NCI-H1694 (cell line): ENCODE measurements at places on chromosomes 3 and 15.

DNA sequence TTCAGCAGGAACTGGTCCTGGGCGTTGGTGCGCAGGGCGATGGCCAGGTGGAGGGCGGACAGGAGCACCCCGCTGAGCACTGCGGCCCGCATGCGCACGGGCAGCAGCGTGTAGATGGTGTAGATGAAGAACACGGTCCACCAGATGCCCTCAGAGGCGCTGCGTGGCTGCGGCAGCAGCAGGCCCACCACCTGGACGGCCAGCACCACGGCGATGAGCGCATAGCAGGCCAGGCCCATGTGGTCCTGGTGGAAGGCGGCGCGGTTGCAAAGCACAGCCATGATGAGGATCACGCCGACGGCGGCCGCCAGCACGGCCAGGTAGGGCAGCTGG is 1.5 kb downstream of the ADCY5 start:
- no peak for DNase-seq

DNA sequence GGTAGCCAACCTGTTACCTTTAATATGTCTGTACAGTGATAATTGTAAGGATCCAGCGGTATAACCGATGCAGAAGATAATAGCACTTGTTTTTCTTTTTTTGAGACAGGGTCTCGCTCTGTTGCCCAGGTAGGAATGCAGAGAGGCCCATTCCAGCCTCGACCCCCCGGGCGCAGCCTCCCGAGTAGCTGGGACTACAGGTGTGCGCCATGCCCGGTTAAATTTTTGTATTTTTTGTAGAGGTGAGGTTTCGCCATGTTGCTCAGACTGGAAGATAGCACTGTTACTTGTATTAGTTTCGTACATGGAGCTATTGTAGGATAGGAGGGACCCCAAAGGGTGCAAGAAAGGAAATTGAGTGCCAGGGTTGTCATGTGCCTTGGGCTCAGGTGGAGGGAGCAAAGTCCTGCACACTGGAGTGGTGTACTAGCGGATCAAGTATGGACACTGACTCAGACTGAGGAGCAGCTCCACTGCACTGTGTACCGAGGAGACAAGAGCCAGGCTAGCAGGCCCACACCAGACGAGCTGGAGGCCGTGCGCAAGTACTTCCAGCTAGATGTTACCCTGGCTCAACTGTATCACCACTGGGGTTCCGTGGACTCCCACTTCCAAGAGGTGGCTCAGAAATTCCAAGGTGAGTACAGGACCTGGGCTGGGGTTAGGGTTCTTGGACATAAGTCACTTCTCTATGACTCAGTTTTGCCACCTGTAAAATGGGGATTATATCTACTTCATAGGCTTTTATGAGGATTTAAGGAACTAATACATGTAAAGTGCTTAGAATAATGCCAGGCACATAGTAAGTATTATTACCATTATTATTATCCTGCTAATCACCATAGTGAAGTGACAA is 1.0 kb downstream of the OGG1 start:
- no peak for DNase-seq

DNA sequence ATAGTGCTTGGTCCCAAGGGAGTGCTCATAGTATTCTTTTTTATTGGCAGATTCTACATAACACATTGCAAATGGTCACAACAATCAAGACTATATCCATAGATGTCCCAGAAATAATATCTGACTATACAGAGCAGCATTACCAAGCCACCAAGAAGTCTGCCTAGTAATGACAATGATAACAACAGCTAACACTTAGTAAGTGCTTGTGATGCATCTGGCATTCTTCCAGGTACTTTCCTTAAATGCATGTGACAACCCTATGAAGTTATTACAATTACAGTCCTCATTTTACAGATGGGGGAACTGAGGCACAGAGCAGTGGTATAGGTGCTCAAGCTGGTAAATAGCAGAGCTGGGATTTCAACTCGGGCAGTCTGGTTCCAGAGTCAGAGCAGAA is 49.6 kb upstream of the ICE2 start:
- DNase-seq, result no peak

DNA sequence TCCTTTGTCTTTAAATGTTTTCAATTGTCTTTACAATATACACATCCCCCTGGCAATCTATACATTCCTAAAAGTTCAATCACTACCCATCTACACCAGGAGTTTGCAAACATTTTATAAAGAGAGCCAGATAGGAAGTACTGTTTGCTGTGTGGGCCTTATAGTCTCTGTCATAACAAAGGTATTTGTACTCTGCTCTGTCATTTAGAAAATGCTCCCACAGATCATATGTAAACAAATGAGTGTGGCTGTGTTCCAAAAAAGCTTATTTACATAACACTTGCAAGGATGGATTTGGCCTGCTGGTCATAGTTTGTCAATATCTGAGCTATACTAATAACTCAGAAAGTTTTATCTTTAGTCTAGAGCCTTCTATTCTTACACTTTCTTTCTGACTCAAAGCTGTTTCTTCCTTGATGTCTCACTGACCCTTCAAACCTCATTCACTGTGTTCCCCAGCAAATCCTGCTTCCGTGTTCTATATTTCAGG is 511.9 kb downstream of the GBE1 start:
- DNase-seq, result no peak

GRCh38 chr3:141529256-141529655 is 42.4 kb downstream of the RASA2 start:
- no peak for DNase-seq

DNA sequence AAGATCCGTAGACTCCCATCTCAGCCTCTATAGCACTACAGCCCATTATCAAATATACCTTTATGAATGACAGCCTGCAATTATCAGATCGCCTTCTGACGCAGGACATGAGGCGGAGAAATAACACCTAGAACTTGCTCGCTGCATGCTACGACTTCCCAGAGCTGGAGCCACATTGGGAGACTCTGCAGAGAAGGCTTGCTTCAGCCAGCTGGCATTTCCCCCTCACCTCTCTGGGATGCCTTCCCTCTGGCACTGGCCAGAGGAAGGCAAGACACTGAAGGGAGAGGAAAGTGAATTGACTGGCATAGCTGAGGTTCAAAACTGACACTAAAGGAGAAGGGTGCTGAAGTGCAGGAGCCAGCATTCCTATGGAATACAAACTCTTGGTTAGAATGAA is 131.7 kb downstream of the GABRB3 start:
- no peak for DNase-seq

DNA sequence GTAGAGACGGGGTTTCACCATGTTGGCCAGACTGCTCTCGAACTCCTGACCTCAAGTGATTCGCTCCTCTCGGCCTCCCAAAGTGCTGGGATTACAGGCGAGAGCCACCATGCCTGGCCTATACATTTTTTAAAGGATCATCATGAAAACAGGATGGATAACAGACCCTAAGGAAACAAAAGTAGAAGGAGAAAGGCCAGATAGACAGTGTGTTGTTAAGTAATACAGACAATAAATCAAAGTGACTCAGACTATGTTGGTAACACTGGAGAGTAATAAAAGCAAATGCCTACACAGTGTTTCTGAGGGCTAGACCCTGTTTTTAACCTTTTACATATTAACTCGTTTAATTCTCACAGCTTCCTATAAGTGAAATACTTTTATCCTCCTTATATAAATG is 133.8 kb upstream of the MCTP2 start:
- DNase-seq, result no peak

- no peak for DNase-seq
Observed at GRCh38 chr3:57758686-57759085, 2.6 kb downstream of the SLMAP start.

DNA sequence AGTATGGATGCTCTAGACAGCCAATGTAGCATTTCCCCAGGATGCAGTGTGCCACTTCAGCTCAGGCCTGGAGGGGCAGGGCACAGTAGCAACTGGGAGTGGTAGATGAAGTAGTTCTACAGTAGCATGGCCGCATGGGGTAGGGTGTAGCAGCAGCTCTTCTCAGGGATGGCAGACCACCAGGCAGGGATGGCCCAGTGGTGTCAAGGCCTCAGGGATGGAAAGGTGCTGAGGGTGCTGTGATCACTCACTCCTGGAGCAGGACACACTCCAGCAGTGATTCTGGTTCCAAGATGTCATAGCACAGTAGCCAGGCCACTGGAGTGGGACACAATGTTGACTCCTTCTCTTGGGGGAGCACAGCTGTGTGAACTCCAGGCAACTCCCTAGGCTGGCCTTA is 210.9 kb upstream of the LYSMD4 start:
- DNase-seq, result no peak

- no peak for DNase-seq
Observed at GRCh38 chr3:52439426-52440248, 5.3 kb downstream of the SEMA3G start.

DNA sequence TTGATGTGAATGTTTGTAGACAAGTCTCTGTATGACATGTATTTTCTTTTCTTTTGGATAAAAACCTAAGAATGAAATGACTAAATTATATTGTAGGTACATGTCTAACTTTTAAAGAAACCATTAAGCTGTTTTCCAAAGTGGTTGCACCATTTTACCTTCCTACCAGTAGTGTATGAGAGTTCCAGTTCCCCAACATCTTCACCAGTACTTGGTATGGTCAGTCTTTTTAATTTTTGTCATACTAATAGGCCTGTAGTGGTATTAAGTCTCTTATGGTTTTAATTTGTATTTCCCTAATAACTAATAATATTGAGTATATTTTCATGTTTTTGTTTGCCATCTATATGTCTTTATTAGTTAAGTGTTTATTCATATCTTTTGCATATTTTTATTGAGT is 244.0 kb upstream of the LRRFIP2 start:
- no peak for DNase-seq

DNA sequence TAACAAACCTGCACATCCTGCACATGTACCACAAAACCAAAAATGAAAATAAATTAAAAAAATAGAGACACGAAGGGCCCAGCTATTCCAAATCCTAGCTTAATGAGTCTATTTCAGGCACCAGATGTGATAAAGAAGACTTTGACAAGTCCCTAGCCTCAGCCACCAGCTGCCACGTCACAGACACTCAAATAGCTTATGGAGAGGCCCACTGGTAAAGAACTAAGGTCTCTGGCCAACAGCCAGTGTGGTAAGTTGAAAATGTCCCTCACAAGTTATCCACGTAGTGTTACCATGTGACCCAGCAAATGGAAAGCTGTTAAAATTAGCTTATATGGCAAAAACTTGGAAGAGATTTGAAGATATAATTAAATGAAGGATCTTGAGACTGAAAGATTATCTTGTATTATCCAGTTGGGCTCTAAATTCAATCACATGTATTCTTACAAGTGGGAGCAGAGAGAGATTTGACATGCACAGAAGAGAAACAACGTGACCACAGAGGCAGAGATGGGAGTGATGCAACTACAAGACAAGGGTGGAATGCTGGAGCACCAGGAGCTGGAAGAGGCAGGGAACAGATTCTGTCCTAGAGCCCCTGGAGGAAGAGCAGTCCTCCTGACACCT is 10.9 kb downstream of the ACSBG1 start:
- DNase-seq, result no peak

DNA sequence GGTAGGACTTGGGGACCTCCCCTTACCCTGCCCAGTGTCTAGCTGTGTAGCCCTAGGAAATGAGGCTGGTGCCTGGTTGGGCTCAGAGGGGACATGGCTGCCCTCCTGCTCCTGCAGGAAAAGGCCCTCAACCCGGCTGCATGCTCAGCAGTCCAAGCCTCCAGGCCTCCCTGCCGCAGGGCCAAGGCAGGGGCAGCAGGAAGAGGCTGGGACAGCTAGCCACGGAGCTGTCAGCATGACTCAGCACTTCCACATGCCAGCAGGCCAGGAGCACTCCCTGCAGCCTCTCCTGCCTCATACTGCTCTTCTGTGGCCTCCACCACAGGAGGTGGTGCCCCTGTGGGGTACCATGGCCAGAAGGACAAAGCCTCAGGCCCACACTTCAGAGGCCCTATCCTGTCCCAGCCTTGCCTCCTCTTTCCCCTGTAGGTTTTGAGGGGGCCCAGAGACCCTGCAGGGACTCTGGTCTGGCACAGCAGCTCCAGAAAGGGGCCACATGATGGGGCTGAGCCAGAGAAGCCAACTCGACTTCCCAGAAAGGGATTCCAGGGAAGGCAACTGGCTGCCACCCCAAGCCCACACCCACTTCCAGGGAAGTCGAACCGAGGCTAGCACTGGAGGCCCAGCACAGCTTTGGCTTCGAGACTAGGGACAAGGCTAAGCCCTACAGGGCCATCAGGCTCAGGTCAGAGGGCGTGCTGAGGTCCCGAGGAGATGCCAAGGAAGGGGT is 19.5 kb downstream of the TKT start:
- DNase-seq, result no peak

DNA sequence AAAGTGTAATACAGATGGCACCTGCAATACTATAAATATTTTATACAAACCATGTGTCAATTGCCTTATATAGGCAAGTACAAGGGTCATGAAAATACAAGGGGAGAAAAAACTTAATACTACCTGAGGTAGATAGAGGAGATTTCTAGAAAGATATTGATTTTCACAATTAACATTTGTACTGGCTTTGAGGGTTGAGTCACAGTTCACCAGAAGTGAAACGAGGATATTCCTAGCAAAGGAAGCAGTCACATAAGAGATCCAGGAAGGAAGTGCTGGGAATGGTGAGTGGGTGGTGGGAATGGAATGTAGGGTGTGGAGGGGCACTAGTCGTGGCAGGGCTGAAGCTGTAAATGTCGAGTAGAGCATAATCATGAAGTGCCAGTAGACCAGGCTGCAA is 108.7 kb downstream of the P2RY1 start:
- DNase-seq, result no peak

- no peak for DNase-seq
Observed at GRCh38 chr3:194164861-194165260, 28.9 kb downstream of the HES1 start.

DNA sequence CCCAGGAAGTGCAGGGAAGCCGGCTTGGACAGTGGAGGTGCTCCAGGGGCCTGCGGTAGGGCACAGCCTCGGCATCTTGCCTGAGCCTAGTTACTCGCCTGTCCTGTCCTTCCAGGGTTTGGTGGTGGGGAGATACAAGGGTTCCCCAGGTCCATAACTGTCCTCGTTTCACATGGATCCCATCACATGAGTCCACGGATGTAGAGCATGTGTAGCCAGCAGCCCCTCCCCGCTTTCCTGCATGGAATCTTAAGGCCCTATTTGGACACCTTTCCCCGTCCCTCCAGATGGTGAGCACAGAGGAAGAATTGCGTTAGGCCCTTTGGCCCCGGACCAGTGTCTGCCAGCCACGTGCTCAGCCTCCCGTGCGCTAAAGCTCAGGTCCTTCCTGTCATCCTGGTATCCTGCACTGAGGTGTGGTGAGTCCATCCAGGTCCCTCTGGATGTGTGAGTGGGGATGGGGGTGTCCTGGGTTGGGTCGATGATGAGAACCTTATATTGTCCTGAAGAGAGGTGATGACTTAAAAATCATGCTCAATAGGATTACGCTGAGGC is 230.4 kb downstream of the SNRPN start:
- DNase-seq, result no peak

DNA sequence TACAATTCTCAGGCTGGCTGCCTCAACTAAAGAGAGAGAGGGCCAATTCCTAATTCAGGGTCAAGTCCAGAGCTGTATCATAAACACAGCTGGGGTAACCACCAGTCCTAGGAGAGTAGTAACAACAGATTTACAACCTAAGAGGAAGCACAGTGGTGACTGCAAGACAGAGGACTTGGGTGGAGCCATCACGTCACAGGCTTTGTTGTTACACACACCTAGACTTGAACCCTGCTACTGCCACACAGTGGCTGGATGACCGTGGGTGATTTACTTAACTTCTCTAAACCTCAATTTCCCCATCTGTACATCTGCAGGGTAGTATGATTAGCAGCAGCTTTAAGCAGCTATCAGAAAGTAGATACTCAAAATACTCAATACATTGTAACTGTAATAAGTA is 78.6 kb downstream of the MYLK start:
- no peak for DNase-seq

GRCh38 chr15:90043530-90044010 is 42.4 kb downstream of the ZNF710 start:
- DNase-seq, result no peak
